ENCODE measurements at places on chromosomes 4 and X.
A peak's percentile ranks its signal among the peaks of the same experiment; 100 is the strongest.

GRCh38 chrX:105114554-105115130 lies 105.9 kb downstream of the TEX13A start:
- no peak for DNase-seq

DNA sequence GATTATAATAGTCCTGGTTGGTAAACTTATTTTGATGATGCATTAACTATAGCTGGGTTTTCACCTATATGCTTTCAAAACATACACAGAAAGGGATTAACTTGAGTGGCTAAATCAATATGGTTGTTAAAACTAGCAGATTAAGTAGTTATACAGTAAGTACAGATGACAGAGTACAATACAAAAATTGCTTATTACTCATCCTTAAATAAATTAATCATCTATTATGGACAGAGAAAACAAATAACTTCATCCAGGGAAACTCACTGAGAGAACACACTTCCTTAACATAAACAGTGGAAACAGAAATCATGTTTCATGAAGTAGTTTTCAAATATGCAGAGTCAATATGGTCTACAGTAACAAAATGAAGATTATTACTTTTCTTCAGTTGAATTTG lies 133.4 kb downstream of the AREG start:
- DNase-seq: no peak

GRCh38 chr4:118278473-118279274 lies 74.1 kb downstream of the PRSS12 start:
- DNase-seq: peak; percentile 98

DNA sequence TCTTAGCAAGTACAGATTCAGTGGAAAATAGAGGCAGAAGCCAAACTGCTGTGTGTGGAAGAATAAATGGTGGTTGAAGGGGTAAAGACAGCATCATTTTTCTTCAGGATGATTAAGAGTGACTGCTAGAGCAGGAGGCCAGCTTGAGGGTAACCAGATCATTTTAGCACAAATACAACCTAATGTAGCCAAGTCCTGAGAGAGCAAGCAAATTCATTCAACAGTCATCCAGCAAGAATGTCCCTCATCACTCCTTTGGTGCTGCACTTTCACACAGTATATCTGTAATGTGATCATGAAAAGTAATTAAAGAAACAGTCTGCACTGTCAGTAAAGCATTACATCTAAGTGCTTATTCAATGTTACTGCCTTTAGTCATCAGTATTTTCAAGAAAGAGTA lies 44.8 kb downstream of the NPFFR2 start:
- DNase-seq: no peak

DNA sequence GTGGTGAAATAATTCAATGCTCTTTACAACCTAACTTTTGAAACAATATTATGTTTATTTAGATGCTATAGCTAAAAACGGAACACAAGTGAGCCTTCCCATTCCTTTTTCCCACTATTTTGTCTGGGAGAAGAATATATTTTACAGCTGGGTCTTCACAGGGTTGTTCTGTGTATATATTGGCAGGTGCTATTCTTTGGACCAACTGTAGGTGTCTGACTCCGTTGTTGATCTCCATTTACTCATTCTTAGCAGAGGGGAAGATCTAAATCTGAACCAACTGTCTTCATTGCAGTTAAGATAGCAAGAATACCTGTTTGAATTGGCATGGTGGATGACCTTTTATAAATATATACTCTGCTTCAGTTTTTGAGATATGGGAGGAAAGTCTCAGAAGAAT lies 257.4 kb downstream of the CFAP299 start:
- DNase-seq: no peak

GRCh38 chr4:173415885-173416653 lies 17.2 kb upstream of the SCRG1 start:
- DNase-seq: no peak

- peak; percentile 8 for DNase-seq
These were observed 170.7 kb downstream of the SLIT2 start for GRCh38 chr4:20422398-20422797.

GRCh38 chr4:10666616-10667015 lies 18.0 kb downstream of the CLNK start:
- no peak for DNase-seq

- DNase-seq: no peak
These were observed 270.5 kb downstream of the TENM3 start for GRCh38 chr4:182513587-182514291.

GRCh38 chrX:124010157-124010556 lies 48.7 kb downstream of the STAG2 start:
- no peak for DNase-seq

DNA sequence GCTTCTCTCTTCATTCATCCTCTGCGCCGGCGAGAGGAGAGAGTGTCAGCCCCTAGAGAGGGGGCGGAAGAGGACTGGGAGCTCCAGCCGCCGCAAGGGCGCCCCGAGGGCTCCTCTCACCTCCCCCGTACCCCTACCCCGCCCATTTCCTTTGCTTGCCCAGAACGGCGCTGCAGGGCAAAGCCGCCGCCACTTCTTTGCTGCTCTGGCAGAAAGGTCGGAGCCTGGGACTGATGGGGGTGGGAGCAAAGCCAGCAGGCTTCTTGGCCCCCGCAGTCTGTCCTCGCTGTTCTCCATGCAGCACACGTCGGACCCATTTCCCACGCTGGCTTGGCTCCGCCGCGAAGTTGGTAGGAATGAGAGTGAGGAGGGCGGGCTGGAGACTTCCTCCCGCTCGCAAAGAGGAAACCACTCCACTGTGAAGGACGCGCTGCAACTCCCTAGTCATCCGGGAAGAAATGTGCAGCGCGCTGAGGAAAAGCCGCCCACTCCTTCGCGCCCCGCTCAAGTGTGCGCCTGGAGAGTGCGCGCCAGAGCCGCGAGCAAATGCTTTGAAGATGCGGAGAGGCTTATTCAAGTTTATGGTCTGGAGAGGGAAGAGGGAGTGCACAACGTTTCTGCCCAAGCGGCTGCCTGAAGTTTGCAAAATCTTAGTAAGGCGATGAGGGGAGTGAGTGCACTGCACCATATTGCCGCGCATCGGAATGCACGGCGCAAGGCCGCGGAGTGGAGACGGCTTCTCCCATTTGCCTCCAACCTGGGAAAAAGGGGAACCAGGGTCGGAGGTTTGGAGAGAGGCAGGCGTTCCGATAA lies 2.8 kb upstream of the PCDH7 start:
- no peak for DNase-seq

DNA sequence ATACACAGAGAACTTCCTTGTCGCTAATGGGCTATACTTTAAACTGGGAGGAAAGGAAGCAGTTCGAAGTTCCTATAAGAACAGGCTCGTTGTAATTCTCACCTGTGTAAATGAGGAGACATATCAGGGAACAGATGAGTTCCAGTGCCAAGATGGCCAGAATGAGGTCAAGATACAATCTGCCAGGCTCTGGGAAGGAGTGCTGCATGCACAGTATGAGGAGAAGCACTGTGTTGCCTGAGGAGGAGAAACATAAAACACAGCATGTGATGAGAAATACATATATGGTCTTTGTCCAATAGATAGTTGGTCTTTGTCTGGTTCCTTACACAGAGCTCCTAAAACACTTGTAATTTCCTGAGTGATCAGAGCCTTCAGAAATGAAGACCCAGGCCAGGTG lies 24.3 kb downstream of the TMEM192 start:
- no peak for DNase-seq

DNA sequence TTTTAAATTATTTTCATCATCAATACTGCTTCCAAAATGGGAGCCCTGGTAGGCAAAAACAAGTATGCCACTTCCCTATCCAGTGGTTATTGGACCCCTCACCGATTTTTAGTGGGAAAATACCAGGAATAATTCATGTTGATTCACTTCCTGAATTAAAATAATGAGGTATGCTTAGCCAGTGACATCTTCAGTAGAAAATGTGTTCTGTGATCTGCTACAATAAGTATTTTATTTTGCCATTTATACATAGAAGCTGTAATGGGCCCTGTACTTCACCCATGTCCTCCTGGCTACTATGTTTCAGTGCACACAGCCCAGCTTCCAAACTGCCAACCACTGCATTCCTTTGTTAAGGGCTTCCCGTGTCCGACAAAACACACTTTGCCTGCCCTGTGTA lies 41.0 kb upstream of the KLHL34 start:
- DNase-seq: no peak

DNA sequence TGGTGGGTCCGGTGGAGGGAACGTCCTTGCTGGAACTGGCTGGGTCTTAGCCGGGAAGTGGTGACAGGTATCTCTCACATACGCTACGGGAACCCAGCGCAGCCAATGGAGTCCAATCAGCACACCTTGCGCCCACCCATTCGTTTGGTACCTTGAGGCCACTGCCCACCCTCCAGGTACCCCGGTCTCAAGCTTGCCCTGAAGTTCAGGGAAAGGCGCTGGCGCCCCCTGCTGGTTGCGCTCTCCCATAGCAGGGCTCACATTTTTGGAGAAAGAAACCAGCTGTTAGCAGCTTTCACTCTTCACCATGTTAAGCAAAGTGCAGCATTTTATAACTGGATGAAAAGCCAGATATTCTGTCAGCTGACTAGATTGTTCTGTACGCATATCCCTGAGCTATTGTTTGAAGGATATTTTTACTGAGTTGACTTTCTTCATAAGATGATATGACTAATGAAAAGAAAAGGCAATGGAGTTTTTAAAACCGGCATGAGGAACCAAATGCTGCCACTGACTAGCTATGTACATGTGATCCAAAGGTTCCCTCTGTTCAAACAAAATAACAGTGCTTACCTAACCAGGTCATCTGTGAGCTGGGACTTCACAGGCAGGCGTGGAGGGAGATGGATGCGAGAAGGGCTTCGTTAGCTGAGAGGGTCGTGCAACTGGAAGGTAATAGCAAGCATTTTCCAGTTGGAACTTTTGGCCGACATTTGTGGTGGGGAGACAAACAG lies 43.7 kb downstream of the OTOP1 start:
- DNase-seq: no peak

- no peak for DNase-seq
These were observed 84.7 kb downstream of the PPA2 start for GRCh38 chr4:105389167-105389566.

DNA sequence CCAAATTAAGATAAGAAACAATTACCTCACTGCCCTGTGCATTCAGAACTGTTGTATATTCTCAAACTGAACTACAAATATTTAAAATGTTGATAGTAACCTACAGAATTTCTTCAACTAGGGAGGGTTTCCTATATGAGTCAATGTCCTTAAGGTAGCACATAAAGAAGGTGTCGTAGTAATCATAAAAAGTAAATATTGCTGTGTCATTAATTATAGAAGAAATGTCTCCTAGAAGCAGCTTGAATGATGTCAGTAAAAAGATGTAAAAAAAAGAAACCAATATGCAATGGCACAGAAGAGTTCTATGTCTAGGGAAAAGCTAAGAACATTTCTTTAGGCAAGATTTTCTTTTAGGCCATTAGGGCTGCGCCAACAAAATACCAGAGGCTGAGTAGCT lies 559.6 kb upstream of the EPHA5 start:
- no peak for DNase-seq

DNA sequence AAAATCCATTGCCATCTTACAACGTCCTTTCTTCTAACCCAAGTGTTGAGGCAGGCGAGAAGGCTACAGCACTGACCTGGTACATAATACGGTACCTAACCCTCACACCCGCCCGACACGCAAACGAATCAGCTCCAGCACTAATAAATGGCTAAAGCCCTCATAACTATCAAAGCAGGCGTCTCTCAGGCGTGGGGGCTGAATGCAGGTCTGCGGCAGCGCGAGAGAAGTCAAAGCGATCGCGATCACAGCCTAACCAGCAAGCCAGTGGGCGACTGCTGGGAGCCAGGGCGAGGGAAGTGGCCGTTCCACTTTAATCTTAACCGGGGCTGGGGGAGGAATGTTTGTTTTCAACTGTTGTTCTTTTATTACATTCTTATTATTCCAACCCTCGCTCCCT lies 1.5 kb downstream of the CDX4 start:
- no peak for DNase-seq

DNA sequence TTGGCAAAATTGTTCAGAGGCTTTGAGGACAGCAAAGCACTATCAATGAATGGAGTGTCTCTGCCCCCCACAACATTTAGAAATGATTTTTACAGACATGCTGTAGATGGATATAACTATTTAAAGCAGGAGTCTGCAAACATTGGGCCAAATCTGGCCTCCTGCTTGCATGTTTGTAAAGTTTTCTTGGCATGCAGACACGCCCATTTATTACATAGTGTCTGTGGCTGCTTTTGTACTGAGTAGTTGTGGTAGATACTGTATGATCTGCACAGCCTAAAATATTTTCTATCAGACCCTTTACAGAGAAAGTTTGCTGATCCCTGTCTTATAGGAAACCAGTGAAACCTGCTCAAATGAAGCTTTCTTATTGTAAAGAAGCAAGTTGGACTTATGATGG lies 45.5 kb upstream of the PHEX start:
- no peak for DNase-seq

DNA sequence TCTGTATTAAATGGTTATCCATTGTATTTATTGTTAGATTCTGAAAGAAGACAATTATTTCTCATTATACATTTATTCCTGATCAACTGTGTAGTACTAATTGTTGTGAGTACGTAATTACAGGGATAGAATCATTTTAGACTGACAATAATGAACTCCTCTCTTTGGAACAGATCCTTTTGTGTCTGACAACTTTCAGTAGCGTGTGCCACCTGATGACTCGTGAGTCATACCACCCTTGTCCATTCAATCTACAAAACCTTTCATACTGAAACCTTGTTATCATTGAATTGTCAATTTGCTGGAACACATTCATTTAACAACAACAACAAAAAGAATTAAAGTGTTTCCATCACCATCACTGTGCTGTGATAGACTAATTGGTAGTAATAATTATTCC lies 602.7 kb upstream of the PCDH7 start:
- DNase-seq: no peak

- DNase-seq: no peak
These were observed 601.0 kb downstream of the TMA16 start for GRCh38 chr4:164095313-164096110.

DNA sequence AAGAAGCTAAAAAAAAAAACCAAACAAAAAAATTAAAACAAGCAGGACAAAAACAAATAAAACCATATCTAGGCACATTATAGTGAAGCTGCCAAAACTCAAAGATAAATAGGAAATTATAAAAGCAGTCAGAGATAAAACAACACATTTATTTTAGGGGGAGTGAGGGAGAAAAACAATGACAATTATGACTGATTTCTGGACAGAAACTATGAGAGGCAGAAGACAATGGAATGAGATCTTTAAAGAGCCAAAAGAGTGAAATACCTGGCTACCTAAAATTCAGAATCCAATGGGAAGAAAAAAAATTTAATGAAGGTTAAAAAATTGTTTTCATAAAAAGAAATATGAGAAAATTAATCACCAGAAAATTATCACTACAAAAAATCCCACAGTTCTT lies 33.4 kb downstream of the C4orf50 start:
- DNase-seq: no peak

GRCh38 chr4:76895619-76896018 lies 2.3 kb downstream of the SOWAHB start:
- DNase-seq: no peak

- DNase-seq: no peak
These were observed 136.0 kb upstream of the STX18 start for GRCh38 chr4:4677556-4678522.

DNA sequence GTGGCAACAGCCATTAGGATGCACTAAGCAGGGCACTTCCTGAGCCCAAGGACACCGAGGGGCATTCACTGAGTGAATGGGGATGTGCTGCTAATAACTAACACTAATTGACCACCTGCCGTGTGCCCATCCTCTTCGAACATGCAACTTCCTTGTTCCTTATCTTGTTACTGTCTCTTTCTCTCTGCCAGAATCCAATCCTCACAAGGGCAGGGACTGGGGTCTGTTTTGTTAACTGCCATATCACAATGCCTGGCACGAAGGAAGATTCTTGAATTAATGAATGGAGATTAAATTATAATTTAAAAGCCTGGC lies 1.3 kb downstream of the ERAS start:
- DNase-seq: no peak

All from activated CD4-positive, alpha-beta T cell treated with anti-CD3 and anti-CD28 coated beads, Interleukin-2, amount 50 U/mL, for 1 hour (primary cell).